ENCODE measurements at places on chromosomes 7 and 10.

DNA sequence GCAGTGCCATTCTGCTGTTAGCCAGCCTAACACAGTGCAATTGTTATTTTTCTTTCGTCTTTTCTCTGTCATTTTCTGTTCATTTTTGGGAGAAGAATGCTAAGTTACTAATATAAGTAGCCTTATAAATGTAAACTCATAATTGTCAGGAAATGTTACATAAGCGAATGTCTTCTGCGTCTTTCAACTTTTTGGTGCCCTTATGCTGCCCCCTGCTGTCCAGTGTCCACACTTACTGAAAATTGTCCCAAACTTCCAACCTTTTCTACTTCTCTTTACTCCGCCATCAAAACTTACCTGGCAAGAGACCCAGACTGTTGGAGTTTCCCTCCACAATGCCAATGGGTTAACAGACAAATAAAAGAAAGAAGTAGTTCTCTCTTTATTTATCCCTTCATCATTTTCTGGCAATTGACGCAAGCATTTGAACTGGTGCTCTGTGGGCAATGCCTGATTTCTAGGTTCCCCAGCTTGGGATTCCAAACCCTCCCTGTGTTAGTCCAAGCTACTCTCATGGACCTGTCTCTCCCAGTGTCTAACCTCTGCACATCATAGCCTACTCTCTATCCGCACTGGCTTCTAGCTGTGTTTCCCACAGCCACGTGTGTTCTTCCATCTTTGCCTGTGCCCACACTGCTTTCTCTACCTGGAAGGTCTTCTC lies 21.0 kb upstream of the EPC1 start:
- peak; percentile 43 for DNase-seq

- DNase-seq: no peak
These were observed 51.3 kb downstream of the HIP1 start for GRCh38 chr7:75687246-75688088.

- DNase-seq: peak; percentile 96
These were observed 160.8 kb downstream of the CREB5 start for GRCh38 chr7:28573059-28573553.

DNA sequence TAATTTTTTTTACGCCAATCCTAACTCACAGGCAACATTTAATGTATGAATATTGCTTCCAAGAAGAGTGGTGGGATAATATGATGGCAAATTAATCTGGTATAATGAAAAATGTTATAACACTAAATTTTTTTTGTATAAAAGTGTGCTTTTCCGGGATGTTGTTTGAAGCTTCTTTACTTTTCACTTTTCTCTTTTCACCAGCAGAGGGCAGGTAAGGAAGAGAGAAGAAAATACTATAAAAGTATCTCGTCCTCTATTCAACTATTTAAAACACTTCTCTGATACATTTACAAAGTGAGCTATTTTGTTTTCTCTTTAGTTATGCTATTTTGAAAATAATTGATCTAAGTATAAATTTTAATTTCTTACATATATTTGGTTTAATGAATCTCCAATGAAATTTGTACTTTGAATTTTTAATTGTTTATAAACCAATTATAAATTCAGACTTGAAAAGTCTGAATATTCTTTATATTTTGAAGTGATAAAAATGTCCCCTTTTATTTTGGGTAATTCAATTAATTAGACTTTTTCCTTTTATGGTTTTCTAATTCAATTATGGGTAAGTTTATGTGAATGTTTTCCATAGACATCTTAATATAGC lies 20.7 kb upstream of the CFTR start:
- no peak for DNase-seq

DNA sequence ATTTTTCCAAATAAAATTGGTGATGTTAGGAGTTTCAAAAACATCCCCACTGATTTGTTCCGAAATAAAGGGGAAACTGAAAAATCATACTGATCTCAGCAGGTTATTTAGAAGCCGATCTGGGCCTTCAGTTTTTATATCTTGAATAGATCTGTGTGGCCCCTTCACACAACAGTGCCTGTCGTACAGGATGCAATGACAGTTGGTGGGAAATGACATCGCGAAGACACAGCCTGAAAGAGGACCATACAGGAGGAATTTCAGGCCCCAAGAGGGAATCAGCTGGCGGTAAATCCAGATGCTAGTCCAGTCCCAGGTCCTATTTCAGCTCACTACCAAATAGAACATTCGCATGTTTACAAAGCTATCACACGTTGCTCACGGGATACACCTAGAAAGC lies 3.0 kb downstream of the H2BK1 start:
- DNase-seq: no peak

DNA sequence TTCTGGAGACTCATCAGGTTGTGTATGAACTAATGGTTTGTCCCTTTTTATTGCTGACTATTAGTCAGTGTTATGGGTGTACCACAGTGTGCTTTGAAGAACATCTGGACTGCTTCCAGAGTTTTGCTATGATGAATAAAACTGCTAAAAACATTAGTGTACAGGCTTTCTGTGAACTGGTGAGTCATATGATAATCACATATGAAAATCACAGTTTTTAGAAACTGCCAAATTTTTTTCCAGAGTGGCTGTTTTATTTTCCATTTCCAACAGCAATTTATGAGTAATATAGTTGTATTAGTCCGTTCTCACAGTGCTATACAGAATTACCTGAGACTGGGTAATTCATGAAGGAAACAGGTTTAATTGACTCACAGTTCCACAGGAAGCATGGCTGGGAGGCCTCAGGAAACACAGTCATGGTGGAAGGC lies 281.2 kb upstream of the VSTM2A start:
- no peak for DNase-seq

DNA sequence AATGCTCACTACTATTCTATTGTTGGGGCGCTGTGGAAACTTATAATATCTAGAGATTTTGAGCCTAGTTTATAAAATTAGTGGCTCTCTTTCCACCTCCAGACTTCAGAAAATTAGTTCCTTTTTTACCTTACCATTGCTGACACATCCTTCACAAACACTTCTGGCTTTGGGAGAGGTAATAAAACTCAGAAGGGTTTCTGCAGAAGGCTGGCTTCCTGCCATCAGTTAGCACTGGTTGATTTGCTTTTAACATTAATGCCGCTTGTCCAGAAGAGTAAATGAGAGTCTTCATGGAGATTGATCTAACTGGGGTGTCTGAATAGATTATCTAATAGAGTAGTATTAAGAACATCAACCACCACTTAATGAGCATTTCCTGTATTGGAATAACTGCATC lies 20.3 kb downstream of the ACSM6 start:
- DNase-seq: no peak

GRCh38 chr7:135573541-135573940 lies 15.8 kb downstream of the NUP205 start:
- DNase-seq: no peak

DNA sequence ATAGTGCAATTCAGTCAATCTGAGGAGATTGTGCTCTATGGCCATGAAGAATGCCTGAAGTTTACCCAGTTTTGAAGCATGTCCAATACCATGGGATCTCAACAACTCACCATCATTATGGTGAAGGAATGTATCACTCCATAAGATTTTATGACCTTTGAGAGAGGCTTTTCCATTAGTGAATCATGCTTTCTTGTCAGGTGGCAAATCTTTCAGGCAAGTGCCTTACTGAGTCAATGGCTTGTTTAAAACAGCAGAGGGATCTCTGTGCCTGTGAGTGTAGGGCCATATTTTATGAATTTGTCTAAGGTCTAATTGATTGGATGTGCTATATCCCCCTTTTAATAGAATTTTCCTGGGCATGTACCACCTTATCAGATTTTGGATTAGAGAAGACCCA lies 131.5 kb downstream of the CCDC7 start:
- DNase-seq: no peak

GRCh38 chr7:139450851-139451250 lies 32.6 kb downstream of the KLRG2 start:
- no peak for DNase-seq

- no peak for DNase-seq
These were observed 2.7 kb downstream of the STK17A start for GRCh38 chr7:43585562-43585961.

- no peak for DNase-seq
These were observed 78.8 kb upstream of the TMEM196 start for GRCh38 chr7:19852192-19852591.

DNA sequence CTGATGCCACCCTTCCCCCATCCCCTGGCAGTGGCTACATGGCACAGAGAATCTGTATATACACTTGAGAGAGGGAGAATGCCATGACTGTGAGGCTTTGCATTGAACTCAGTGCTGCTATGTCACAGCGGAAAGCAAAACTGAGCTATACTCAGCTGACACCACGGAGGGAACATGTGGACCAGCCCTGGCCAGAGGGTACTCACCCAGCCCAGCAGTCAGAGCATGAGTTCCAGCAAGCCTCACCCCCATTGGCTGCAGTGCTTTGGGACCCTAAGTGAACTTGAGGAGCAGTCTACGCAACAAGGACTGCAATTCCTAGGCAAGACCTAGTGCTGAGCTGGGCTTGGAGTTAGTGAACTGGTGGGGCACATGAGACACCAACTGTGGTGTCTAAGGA lies 10.3 kb upstream of the AOC1 start:
- DNase-seq: no peak

DNA sequence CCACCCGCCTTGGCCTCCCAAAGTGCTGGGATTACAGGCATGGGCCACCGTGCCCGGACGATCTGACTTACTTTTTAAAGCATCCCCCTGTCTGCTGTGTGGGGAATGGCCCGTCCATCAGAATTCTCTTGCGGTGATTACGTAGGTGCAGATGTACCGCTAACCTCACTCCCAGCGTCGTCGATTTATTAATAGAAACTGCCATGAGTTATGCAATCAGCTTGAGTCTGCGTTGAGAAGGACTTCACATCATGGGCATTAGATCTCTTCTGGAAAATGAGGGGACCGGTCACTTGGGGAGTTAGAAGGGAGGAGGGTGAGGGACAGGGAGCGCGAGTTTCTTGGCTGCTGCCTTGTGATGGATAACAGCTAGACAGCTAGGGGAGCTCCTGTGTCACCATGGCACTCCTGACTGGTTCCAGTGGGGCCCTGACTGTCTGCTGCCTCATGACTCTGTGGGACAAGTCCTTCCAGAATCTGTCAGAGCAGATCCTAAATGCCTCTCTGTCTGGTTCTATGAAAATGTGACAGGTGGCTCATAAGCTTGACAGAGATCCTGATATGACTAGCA lies 35.2 kb downstream of the POR start:
- DNase-seq: no peak

GRCh38 chr7:39540320-39540719 lies 25.9 kb upstream of the YAE1 start:
- DNase-seq: peak; percentile 29

GRCh38 chr7:88109612-88110011 lies 110.2 kb downstream of the SRI start:
- peak; percentile 8 for DNase-seq

GRCh38 chr7:85887133-85887532 lies 700.3 kb upstream of the SEMA3D start:
- no peak for DNase-seq

- DNase-seq: no peak
These were observed 29.4 kb upstream of the GRB10 start for GRCh38 chr7:50812094-50812493.
